Activated T-cell treated with anti-CD3 and anti-CD28 coated beads, Interleukin-2, amount 50 U/mL, for 4 hours (primary cell): ENCODE measurements at places on chromosomes 5 and 9. TPM values are rescaled to one million over a fixed set of nuclear protein-coding genes. Genes with fewer than 3 reads are reported as not detected.

PCDHB2 gene
- 0.19 TPM for total RNA-seq

MACROH2A1 gene
- 204 TPM for total RNA-seq

JAKMIP2 gene
- total RNA-seq: 0.56 TPM

GABRA6 gene
- total RNA-seq: not detected

BTNL8 gene
- not detected for total RNA-seq

DMGDH gene
- total RNA-seq: not detected

SLC38A9 gene
- 15.1 TPM for total RNA-seq

DND1 gene
- total RNA-seq: 3.1 TPM

KIAA0825 gene
- 0.38 TPM for total RNA-seq

LVRN gene
- not detected for total RNA-seq
